ENCODE measurements at places on chromosomes 1 and 21.

- DNase-seq, result no peak
These were observed 2.3 kb downstream of the FGR start for GRCh38 chr1:27632387-27633297.

GRCh38 chr1:212652609-212653008 is 44.0 kb downstream of the ATF3 start:
- no peak for DNase-seq

DNA sequence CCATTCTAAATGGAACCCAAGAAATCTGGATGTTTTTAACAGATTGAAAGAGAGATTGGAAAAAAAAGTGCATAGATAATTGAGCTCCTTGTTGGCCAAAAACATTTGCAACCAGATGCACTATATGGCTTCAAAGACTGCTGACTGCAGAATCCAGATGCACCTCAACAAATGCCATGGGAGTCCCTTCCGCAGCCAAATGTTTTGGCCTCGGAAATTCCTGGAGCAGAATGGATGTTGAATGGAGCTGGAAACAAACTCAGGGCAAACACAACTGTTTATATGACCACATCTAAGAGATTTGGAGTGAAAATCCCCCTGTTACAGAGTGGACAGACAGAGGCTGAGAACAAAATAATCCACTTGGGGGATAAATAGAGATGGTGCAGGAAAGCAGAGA is 285.0 kb upstream of the NFIA start:
- DNase-seq, result no peak

DNA sequence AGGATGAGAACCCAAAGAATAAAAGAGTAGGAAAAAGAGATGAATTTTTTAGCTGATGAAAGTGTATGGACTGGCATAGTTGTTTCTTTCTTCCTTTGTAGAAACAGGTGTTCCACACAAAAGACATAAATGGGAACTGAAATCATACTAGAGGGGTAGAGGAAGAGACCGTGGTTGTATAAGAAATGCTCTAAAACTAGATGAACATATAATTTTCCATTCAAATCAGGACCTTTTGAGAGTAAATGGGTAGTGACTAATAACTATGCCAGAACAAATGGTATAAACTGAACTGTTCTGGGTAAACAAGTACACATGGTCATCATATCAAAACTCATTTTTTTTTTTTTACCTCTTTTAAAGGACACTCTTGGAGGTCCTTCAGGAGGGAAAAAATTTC is 344.2 kb downstream of the VAV3 start:
- no peak for DNase-seq

- no peak for DNase-seq
These were observed 364.2 kb upstream of the VAMP3 start for GRCh38 chr1:7406641-7407543.

- no peak for DNase-seq
These were observed 29.2 kb upstream of the OR2B11 start for GRCh38 chr1:247487057-247487456.

- no peak for DNase-seq
These were observed 4.2 kb upstream of the BNIPL start for GRCh38 chr1:151032164-151032563.

DNA sequence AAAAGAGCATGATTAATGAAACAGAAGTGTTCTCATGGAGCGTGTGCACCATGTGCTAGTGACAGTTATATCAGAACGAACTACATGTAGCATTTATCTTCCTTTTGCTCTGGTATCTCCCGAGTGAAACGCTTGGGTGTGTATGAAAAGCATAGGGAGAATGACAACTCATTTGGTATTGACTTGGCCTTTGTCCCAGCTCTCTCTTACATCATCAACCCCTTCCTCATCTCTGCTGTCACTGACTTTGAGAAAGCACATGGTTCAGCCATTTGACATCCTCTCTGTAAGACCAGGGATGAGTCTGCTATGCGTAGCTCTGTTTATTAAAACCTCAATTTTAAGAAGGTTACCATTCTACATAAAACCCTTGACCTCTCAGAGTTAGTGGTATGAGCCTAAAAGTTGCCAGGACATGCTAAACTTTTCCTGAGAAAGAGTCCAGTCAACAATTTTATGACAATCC is 201.0 kb downstream of the NRIP1 start:
- no peak for DNase-seq
